ENCODE measurements at places on chromosomes 2 and 18.

GRCh38 chr2:56012221-56012765 lies 88.7 kb upstream of the EFEMP1 start:
- no peak for DNase-seq

DNA sequence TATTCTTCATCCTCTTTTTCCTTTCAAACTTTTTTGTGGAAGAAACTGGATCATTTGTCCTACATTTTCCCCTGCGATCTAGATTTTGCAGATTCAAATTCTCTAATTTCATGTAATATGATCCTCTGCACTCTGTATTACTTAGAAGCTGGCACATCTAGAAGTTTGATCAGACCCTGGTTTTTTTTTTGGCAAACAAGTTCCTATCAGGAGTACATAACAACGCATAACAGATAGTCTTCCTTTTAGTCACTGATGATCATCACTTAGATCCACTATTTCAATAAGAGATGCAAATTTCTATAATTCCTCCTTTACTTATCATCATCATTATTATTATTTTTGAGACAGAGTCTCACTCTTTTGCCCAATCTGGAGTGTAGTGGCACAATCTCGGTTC lies 117.1 kb downstream of the CDH2 start:
- DNase-seq, result no peak

GRCh38 chr2:191740016-191740419 lies 62.1 kb downstream of the NABP1 start:
- DNase-seq, result no peak

DNA sequence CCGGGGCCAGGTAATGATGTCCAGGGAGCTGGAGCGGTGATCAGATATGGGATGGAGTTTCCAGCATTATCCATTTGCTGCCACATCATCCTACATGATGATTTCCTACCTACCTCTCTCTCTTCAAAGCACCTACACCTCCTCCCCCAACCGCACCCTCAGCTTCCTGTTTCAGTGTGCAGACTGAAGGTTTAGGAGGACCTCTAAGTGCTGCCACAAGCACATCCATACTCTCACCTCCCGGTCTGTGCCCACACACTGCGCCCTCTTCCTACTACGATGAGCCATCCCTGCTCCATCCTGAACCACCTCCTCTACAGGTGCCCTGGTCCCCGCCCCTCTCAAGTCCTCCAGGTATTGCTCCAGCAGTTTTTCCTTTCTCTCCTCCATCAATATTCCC lies 123.7 kb downstream of the ALPK2 start:
- DNase-seq, result no peak

- DNase-seq, result no peak
Observed at GRCh38 chr18:79951545-79952455, at the start of gene SLC66A2. Gene SLC66A2, minus strand, starts transcription at chr18:79951653. Its CDS starts 727 bp downstream, at chr18:79950926.

DNA sequence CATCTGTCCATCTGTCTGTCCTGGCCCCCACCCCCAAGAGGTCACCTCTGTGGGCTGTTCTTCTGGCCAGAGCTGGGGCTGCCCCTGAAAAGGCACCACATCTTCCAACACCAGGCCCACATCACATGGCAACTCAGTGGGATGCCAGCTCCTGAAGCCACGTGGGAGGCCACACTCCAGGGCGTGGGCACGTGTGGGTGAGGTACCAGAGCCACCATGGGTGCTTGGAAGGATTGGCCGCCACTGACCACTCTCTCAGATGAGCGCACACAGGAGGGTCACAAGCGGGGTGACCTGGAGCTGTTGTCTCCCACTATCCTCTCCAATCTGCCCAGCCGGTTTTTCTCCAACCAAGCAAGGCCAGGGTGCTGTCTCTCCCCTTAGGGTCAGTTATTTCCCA lies 197.9 kb downstream of the TFCP2L1 start:
- DNase-seq, result no peak

DNA sequence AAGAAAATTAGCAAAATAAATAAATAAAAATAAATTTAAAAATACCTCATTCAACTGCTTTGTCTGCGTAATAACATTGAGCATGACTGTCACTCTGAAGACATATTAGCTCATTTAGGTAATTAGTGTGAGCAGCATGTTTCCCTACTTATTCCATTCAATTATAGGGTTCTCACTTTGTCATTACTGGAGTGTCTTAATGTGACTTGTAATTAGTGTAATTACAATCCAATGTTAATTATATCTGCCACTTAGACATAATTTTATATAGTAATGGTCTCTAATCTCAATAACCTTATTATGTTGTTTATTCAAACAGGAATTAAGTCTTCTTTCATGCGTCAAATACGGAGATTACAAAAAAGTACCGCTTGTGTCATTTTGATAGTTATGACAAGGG lies 893.9 kb upstream of the ACVR2A start:
- DNase-seq, result no peak

DNA sequence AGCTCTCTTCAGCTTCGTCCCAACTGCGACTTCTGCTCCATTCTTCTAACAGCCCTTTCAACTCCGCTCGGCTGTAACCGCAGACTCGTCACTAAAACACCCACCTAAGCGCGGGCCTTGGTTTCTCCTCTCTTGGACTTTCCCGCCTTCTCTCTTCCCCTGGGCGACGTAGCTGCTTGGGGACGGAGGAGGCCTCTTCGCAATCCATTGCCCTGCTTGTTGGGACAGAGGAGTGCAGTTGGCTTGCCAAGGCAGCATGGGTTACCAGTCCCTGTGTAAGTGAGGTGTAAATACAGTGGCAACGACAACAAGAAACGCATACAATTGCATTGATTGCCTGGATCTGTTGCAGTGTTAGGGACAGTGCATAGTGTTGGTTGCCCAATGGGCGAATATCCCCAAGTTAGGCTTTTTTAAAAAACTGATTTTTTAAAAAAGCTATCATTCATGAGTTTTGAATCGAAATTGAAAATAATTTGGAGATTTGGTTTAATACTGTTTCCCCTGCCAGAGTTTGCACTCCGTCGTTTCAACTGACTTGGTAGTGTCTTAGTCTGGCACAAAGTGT lies 484 bp upstream of the DARS1 start:
- no peak for DNase-seq

GRCh38 chr2:205245001-205245400 lies 437.3 kb upstream of the NRP2 start:
- no peak for DNase-seq

GRCh38 chr2:71860381-71860926 lies 287.2 kb downstream of the CYP26B1 start:
- DNase-seq, result no peak

GRCh38 chr2:83172841-83173240 lies 1286.2 kb downstream of the SUCLG1 start:
- DNase-seq, result no peak

DNA sequence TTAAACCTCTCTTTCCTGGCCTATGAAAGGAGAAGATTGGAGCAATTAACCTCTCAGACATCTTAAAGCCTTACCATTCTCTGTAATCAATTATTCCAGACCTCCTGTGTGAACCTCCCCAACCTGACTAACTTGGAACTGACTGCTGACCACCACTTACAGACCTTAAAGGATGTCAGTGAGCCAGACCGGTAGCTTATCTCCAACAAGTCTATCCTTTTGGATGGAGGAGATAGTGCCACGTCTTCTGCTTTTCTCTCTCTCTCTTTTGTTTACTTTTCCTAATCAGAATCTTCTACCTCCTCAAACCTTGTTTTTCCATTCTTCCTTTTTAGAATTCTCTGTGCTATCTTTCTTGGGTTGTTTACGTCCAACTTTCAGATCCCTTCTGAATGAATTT lies 57.2 kb downstream of the LRRTM1 start:
- DNase-seq, result no peak

DNA sequence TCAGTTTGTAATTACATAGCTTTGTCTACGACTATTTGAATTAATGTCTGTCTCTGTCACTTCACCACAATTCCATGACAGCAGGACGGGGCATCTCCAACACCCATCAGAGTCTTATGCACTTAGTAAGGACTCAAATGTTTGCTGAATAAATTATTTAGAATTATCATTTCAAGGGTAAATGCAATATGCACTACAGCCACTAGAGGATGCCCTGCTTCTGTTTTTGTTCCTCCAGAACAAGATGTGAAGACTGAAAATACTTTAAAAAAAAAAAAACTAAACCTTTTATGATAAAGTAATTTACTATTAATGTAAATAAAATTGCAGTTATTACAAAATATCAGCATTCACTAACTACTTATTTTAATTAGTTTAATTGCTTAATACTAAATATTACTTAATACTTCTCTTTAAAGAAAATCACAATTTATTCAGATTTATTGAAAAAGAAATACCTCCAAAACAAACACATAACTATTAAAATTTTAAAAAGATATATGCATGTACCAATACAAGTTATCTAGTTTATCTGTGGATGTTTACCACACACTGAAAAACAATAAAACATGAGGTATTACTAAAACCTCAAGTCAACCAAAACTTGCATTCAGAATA lies 3.2 kb downstream of the PIGN start:
- no peak for DNase-seq

DNA sequence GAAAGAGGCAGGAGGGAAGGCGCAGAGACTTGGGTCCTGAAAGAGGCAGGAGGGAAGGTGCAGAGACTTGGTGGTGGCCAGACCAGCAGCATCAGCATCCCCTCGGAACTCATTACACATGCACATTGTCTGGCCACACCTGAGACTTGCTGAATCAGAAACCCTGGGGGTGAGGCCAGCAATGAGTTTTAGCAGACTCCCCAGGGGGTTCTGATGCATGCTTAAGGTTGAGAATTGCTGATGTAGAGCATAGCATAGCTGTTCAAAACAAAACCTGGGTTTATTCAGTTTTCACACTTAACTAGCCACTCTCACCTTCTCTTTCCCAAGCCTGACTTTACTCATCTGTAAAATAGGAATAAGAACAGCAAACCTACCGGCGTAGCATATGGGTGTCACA lies 122.9 kb downstream of the MRO start:
- no peak for DNase-seq

DNA sequence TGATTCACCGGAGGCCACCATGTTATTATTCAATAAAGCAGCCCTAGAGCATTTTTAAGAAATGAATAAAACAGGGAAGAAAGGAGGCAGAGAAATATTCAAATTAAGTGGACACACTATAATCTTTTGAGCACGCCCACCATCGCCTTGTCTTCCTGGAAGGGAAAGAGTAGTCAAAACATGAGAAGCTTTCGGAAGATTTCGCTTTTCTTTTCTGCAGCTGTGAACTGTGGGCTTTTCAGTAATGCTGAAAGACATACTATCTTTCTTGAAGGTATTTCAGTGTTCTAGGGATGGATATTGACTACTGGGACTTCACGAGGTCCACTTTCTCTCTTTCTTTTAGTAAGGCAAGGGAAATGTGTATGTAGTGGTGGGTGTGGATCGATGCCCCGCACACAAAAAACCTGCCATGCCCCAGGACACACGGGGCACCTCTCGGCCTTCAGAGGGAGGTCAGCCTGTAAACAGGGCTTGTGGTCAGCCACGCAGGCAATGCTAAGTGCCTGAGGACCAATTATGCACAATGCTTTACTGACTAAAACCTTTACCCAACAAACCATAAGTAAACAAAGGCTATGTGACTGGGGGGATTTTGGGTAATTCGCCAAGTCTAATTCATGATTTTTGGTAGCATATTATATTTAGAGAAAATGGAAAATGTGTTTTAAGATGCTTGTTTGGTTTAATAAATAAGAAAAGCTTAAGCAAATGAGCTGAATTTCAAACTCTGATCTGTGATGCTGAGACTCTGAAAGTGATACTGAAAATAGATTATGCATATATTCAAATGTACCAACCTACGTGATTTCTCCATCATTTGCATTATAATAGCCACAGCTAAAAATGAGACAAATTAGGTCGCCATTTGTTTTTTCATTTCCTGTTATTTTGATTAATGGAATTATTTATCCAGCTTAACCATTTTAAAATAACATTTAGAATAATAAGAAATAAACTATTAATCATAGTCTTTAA lies 130.5 kb downstream of the ZNF516 start:
- no peak for DNase-seq

DNA sequence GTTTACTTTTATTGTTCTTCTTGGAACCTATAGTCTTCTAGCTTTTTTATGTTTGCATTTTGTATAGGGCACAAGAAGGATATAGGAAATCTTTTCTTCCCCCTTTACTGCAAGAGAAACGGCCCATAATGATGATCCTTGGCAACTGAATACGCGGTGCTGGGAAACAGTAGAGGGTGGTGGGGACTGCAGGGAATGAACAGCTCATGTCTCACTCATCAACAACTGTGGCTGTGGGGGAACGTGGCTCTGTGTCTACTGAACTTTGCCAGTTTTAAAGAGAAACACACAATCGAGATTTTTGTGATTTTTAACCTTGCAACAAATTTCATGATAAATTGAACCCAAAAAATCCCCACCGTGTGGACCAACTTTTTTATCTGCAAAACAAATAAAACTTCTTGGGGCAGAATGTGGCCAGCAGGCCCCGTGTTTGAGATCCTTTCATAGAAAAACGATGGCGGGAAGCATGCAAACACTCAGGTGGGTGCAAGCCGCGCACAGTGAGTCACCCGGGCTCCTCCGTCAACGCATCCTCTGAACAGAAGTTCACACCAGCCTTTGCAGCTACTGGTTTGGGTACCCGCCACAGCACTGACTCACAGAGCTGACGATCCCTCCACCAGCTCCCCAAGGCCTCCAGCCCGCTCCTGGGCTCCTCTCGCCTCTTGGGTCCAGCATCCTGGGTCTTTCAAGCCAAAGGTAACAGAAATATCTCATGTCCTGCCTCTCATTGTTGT lies 149.3 kb downstream of the COL6A3 start:
- no peak for DNase-seq

- DNase-seq, result no peak
Observed at GRCh38 chr2:67571785-67572718, 174.9 kb downstream of the ETAA1 start.

GRCh38 chr2:237491515-237492118 lies 4.6 kb downstream of the MLPH start:
- DNase-seq, result no peak

DNA sequence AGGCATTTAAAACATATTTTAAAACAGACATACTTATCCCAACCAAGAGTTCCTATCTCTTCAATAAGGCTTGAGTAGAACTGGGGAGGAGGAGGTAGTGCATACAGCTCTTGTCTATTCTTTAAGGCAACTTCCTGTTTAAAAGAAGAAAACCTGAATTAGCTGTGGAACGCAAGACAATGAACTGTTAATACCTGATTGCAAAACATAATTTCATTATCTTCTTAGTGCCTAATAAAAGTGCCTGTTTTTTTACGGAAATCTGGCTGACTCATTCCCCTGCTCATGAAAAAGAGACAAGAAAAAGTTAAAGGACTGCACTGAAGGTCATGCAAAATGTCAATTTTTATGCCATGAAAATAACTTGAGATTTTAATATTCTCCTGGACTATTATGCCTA lies 19.2 kb downstream of the FANCL start:
- no peak for DNase-seq

DNA sequence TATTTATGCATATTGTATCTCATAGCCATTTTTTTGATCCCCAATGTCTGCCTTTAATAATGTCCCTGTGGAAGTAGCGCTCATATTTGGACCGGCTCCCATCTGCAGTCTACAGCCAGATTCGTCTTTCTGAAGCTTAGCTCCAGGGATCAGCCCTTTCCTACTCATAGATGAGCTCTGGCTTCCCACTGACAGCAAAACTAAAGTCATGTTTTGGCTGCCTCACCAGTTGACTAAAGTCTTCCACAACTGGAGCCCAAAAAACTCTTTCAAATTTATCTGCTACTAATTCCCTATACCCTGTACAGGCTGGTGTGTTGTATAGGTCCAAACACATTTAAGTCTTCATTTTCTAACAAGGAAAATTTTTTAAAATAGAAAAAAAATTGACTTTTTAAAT lies 294.2 kb upstream of the HNMT start:
- DNase-seq, result no peak

Measured in cortex of kidney (tissue), 1 donor.